Endothelial cell (in vitro differentiated cells): ENCODE measurements at places on chromosomes 13 and 19. TPM values are rescaled to one million over a fixed set of nuclear protein-coding genes. Genes with fewer than 3 reads are reported as not detected.

PLK5 gene
- total RNA-seq = 1.1 TPM

CGB5 gene
- not detected for total RNA-seq

TPTE2 gene
- not detected for total RNA-seq

ZBTB7A gene
- total RNA-seq = 14.5 TPM

SNRPD2 gene
- 479 TPM for total RNA-seq

LRG1 gene
- 2.2 TPM for total RNA-seq

RGS9BP gene
- not detected for total RNA-seq

C19orf67 gene
- not detected for total RNA-seq

CPAMD8 gene
- 4.8 TPM for total RNA-seq

ZNF444 gene
- 40.8 TPM for total RNA-seq

FUT1 gene
- total RNA-seq = 5.7 TPM

HPN gene
- 1.3 TPM for total RNA-seq

SLC8A2 gene
- total RNA-seq = 0.80 TPM

RFXAP gene
- 6.3 TPM for total RNA-seq

MIER2 gene
- 44.1 TPM for total RNA-seq

CIC gene
- 85.7 TPM for total RNA-seq

PEAK3 gene
- total RNA-seq = 0.97 TPM

TBXA2R gene
- 7.3 TPM for total RNA-seq

GPR12 gene
- total RNA-seq = not detected

ZNF558 gene
- total RNA-seq = not detected

BCL3 gene
- 1.9 TPM for total RNA-seq

C3 gene
- total RNA-seq = not detected

ZFP82 gene
- 11.5 TPM for total RNA-seq

CEACAM3 gene
- total RNA-seq = not detected

FXYD7 gene
- 0.67 TPM for total RNA-seq

PCDH9 gene
- total RNA-seq = 1.9 TPM

PTGER1 gene
- total RNA-seq = 0.31 TPM

FGF22 gene
- not detected for total RNA-seq

SYCN gene
- not detected for total RNA-seq

TDRD12 gene
- total RNA-seq = not detected

CGB7 gene
- total RNA-seq = not detected

IL11 gene
- 0.21 TPM for total RNA-seq

SOX21 gene
- not detected for total RNA-seq

SPACA6 gene
- 12.9 TPM for total RNA-seq

ZNF799 gene
- 4.9 TPM for total RNA-seq

RNF17 gene
- not detected for total RNA-seq

TGFBR3L gene
- not detected for total RNA-seq

PSPN gene
- total RNA-seq = 4.6 TPM

WDR62 gene
- 8.5 TPM for total RNA-seq

ZFR2 gene
- total RNA-seq = 1.8 TPM

SPTBN4 gene
- 0.49 TPM for total RNA-seq
